ENCODE measurements at places on chromosomes 1 and 21. TPM values are rescaled to one million over a fixed set of nuclear protein-coding genes. Genes with fewer than 3 reads are reported as not detected.
A peak's percentile ranks its signal among the peaks of the same experiment; 100 is the strongest.

The SEMA4A gene
- 5.5 TPM for total RNA-seq

GRCh38 chr21:19049567-19049966 is 646.0 kb upstream of the TMPRSS15 start:
- no peak for DNase-seq

GRCh38 chr1:67401443-67401842 is 28.8 kb downstream of the SERBP1 start:
- DNase-seq: no peak

- DNase-seq: no peak
These were observed 39.9 kb downstream of the KIAA1614 start for GRCh38 chr1:180952657-180953013.

- peak; percentile 65 for DNase-seq
These were observed 60.8 kb upstream of the PGD start for GRCh38 chr1:10338047-10338446.

The SLC30A2 gene
- total RNA-seq: 1.2 TPM

DNA sequence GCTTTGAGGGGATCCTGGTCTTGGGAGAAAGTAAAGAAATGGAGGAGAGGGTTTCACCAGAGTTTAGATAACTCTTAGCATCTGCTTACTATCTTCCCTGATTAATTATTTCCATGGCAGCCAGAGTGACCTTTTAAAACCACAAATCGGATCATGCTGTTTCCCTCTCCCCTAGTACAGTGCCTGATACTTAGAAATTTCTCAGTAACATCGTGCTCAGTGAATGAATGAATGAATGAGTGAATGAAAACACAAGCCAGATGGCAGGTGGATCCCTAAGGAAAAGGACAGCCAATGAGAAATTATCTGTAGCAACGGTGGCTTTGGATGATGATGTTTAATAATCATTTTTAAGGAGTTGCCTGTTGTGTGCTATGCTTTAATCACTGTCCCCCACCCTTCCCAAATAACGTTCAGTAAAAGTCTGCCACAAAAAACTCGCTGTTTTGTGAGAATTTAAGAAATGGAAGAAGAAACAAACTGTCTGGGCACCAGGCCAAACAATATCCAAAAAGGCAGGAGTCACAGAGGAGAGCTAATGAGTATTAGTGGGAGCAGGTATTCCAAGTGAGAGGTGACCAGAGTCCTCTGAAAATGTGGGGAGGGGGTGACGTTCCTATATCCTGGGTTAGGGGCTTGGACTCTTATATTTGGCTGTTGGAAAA is 737 bp upstream of the SMAP2 start:
- no peak for DNase-seq
